GM23338 (cell line): ENCODE measurements at places on chromosomes 2 and 18. TPM values are rescaled to one million over a fixed set of nuclear protein-coding genes. Genes with fewer than 3 reads are reported as not detected.

GRCh38 chr2:28165087-28165635, 227.5 kb upstream of the FOSL2 start:
- DNase-seq, result no peak

DNA sequence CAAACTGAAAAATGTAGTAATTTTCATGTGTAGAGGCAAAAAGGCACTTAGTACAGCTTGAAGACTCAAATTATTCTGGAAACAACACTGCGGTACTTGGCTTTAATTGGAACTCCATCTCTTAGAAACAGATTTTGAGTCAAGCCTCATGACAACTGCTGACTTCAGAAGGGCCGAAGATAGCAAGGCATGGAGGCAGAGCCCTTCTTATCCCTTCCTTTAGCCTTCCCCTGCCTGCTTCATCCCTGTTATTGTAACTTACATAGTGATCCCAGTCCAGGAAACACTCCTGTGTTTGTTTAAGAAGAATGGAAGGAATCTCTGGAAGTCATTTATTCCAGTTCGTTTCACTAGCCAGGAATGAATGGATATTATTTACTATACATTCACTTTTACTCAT, 110.9 kb upstream of the FAM98A start:
- DNase-seq, result no peak

DNA sequence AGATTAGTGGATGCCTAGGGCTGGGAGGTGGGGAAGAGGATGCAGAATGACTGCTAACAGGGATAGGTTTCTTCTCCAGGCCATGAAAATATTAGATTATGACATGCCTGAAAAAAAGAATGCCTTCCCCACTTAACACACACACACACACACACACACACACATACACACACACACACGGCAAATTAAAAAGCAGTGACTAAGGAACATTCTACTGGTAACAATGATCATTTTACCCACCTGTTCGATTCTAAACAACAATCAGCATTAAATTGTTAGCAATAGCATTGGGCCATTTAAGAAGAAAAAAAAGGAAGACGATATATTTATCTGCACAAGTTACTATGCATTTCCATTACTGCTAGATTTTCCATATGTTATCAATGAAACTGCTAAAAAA, 10.8 kb downstream of the CACNB4 start:
- DNase-seq, result no peak

DNA sequence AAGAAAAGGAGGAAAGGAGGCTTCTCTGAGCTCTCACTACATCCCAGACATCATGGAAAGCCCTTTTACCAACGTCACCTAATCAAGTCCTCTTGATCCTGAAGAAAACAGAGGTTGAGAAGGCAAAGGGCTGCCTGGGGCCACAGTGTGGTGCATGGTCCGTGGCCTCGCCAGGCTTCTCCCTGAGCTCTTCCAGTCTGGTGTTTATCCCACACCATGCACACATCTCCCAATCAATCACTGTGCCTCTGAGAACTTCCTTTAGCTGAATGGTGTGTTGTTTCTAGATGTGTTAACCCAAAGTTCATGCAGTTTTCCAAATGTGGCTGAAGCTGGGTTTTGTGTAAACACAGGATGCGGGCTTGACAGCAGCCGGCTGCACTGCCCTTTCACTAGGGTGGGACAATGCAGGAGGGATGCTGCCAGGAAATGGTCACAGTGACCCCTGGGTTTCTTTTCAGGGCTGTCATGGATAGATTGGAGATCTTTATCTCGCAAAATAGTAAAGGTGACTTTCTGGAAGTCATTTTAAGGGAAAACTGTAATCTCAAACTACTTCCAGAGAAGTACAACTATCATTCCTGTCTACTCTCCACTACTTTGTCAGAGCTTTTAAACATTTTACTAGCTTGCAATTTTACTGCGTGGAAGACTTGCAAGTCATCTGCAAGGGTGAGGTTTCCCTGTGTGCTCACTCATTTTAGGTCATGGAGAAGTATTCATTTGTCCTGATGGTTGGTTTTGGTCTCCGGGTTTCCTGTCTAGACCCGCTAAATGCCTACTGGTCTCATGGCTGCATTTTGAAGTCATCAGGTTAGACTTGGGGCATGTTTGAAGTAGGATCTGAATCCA, 54.6 kb downstream of the IL1R2 start:
- DNase-seq, result no peak

GRCh38 chr2:190402986-190403603, 5.1 kb upstream of the MFSD6 start:
- no peak for DNase-seq

DNA sequence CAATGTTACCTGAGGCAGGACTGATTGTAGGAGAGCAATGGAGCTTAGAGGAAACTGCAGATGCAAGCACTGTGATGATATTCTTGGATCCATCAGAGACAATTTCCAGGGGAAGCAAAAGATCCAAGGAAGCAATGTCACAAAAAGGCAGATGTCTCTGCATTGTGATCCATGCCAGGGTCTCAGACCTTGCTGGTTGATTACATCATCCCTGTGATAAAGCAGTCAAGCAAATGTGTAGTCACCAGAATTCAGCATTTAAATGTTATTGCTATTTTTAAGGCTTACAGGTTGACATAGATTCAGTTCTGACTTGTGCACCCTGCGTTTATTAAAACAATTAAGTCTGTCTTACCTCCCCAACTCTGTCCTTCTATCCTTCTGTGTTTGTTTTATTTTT, 56.8 kb upstream of the CCDC85A start:
- DNase-seq, result no peak

- DNase-seq, result peak; percentile 91
Observed at GRCh38 chr2:11344342-11344955, at the start of gene ROCK2. Gene ROCK2, minus strand, starts transcription at chr2:11344636. Its CDS starts 500 bp downstream, at chr2:11344136.

DNA sequence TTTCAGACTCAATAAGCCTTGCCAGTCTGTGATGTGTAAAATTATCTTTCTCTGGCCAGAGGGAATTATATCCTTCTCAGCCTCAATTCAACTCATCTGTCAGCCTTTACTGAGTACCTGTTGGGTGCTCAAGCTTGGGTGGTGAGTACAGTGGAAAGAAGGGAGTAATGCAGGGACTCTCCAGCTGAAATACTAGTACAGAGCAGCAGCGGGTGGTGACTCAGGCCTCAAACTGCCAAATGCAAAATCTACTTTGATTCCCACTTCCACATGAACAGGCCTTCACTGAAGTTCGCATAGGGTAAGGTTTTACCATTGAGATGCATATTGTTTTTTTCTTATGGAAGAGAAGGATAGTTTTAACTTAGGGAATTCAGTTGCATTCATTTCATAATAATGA, 326.8 kb downstream of the LRRTM1 start:
- DNase-seq, result peak; percentile 30

The IL1R2 gene
- total RNA-seq, result not detected in 2 replicates

The FBXO41 gene
- 13.8 and 16.5 TPM in 2 replicates for total RNA-seq

GRCh38 chr2:137507237-137507636, 457.0 kb upstream of the HNMT start:
- no peak for DNase-seq

GRCh38 chr2:78845664-78846185, 179.8 kb upstream of the REG3G start:
- no peak for DNase-seq

DNA sequence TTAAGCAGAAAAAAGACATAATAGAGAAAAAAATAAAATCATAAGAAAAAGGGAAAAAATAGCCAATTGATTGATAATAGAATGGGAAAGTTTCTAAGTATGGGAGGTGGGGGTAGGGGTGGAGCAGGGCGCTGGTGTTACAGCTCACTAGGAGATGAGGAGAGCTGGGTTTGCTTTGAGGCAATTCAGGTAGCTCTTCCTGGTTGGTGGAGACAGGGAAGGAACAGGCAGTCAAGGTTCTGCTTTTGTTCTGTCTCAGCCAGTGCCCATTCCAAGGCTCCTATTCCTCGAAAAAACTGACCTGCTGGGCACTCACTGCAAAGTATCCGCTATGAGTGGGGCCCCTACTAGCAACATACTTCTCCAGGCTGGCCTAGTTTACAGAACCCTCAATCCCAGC, 1.7 kb upstream of the CNNM4 start:
- no peak for DNase-seq

The PTPRN gene
- total RNA-seq, result 18.8 and 22.1 TPM in 2 replicates

The LIPT1 gene
- 7.7 and 11.5 TPM in 2 replicates for total RNA-seq

The CD28 gene
- total RNA-seq, result not detected in 2 replicates

DNA sequence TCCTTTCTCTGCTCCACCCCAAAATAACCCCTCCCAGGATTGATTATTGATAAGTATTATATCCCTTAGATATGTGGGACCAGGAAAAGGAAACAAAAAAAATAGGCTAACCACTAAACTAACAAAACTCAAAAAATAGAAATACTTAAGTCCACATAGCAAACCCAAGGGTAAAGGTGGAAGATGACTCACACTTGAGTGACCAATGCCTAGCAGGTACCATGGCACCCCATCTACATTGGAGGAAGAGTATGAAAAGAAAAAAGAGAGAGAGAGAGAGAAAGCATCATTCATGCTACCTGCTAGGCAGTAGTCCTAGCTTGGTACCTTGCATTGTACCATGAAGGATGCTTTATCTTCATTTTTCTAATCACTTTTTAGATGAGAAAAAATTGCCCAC, 6.3 kb downstream of the EXOC6B start:
- DNase-seq, result no peak

DNA sequence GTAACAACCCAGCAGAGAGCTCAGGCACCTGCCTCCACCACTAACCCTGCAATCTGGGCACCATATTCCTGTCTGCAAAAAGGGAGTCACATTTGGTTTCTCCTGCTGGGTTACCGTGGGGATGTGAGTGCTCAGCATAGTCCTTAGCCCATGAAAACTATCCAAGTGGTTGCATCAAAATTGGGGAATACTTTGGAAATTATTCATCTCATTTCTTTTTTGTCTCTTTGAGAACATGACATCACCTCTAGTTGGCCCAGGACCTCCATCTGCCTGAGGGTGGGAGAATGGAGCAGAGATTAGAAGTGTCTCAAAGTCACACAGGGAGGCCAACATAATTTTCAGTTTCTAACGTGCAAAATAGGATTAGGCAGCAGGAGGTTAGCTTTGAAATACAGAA, 19.3 kb upstream of the SPP2 start:
- DNase-seq, result no peak

The SP5 gene
- total RNA-seq, result 0.21 TPM in 1 of 2 replicates, not detected in the other

The ARL5A gene
- 90.1 and 104 TPM in 2 replicates for total RNA-seq

GRCh38 chr2:219569635-219570034, 1.7 kb downstream of the OBSL1 start:
- no peak for DNase-seq

DNA sequence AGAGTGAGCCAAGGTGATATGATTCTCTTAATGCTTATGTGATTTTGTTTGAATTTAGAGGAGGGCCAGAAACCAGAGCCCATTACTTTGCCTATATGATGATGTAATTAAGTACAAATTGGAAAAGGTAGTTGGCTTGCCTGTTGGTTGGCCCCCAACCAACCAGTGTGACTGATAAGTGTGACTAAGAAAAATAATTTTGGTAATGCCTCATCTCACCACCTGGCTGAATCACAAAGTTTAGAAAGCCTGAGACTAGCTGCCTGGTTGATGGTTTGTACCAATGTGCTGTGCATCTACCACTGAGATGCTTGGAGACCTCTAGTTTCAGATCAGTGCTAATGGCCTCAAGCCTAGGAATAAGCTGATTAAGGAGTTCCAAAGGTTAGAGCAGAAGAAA, 338.7 kb downstream of the CDH2 start:
- no peak for DNase-seq

DNA sequence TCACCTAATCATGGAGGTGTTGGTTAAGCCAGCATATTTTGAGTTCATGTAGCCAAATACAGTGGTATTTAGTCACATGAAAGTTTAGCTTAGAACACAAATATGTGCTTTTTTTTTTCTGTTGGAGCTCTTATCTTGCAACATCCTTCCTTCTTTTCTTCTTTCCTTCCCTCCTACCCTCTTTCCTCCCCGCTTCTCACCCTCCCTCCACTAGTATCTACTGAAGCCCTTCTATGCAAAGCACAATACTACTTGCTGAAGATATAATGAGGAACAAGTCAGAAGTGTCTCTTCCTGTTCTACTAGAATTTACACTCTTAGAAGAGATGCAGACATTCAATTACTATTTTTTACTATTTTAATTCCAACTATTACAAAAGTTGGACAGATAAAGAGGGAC, 105.0 kb upstream of the ITGA4 start:
- DNase-seq, result no peak

The TEKT4 gene
- total RNA-seq, result not detected in 2 replicates

The ATOH8 gene
- 0.62 and 0.97 TPM in 2 replicates for total RNA-seq

The SPP2 gene
- total RNA-seq, result not detected in 2 replicates

- DNase-seq, result no peak
Observed at GRCh38 chr2:119025013-119025412, 83.0 kb downstream of the MARCO start.

The HTR2B gene
- not detected in 2 replicates for total RNA-seq

GRCh38 chr2:159077869-159078268, 109.4 kb downstream of the TANC1 start:
- DNase-seq, result no peak

DNA sequence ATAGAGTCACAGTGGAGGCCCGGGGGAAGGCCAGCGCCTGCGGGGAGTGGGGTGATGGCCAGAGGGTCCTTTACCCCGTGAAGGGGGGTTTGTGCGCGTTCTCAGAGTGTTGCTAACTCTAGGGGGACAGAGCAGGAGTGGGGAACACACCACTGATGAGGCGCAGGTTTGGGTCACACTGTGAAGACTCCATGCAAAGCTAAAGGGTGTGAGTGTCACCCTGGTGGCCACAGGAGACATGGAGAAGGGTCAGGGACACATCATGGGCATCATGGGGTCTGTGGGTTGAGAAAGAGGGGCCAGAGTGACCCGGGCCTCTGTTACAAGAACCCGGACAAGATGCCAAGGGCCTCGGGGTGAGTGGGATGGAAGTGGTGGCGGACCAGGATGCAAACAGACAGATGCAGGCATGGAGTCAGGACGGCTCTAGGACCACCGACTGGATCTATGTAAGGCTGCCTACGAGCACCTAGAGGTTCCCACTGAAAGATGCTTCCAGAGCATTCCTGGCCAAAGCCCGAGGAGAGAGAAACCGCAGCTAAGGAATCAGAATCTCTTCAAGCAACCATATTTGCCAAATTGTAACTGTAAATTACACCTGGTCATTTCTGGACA, 84.3 kb downstream of the PXDN start:
- no peak for DNase-seq

The ALK gene
- total RNA-seq, result 0.16 and 0.35 TPM in 2 replicates

- DNase-seq, result no peak
Observed at GRCh38 chr18:44693030-44693784, 12.5 kb downstream of the SETBP1 start.

DNA sequence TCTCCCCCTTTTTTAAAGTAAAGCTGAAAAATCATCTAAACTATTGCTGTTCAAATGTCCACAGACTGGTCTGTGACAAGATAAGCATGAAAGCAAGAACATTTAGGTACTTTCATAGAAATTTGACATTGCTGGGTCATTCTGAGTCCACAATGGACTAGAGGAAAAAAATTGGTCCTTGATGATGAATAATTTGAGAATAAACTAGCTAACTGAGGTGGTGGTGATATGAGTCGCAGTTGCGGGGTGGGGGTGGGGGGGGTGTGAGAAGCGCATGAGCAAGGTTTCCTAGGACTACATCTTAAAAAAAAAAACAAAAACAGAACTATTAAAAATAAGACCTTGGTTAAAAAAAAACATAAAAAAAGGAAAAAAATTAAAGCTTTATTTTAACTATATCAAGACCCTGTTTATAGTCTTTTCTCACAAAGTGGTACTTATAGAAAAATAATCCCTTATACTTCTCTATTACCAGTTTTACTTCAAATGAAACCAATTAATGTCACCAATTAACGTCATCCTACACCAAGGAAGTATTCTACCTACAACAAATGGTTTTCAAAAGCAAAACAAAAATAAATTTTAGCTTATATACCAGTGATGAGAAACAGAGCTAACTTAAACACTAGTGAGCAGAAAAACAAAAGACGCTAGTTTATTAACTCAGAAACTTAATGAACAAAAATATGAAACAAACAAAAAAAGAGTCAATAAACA, 88.1 kb downstream of the ASXL2 start:
- no peak for DNase-seq

The AQP12A gene
- not detected in 2 replicates for total RNA-seq
